ENCODE measurements at places on chromosomes 6 and 20.

GRCh38 chr6:90294614-90294988 is 2.0 kb downstream of the BACH2 start:
- DNase-seq: peak; percentile 26

DNA sequence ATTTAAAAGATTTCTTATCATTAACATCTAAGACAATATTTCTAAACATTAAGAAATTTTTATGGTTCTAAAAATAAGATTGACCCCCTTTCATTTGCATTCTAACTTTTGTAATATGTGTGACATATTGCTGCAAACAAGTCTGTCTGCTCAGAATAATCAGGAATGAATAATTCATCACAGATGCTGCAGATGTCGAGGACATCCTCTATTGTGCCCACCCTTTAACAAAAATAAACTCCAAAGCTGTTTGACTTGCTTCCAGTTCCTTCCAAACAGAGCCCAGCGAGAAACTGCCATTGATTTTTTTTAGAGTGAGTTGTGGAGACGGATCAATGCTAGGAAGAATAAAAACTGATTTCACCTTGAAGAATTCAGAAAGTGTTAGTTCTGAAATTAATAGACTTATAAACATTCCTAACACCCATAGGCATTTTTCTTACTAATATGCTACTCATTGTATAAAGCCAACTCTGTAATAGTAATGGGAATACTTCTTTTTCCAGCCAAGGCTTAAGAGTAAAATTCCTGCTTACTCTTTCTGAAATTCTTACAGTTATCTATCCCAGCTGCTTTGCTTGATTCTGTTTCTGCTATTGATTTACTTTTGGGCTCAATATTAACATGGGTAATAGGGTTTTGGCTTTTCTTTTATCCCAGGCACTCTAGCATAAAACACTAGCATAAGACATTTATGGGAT is 244.8 kb upstream of the FAM83B start:
- DNase-seq: no peak

GRCh38 chr6:86961455-86962200 is 24.3 kb downstream of the HTR1E start:
- DNase-seq: no peak

GRCh38 chr6:168686831-168687730 is 246.1 kb downstream of the SMOC2 start:
- no peak for DNase-seq

- DNase-seq: no peak
These were observed 639 bp upstream of the PPIL1 start for GRCh38 chr6:36875250-36875633.

GRCh38 chr20:48242623-48243022 is 457.3 kb upstream of the SULF2 start:
- DNase-seq: no peak

All from WTC11 (cell line).